ENCODE measurements at places on chromosomes 13 and 19. TPM values are rescaled to one million over a fixed set of nuclear protein-coding genes. Genes with fewer than 3 reads are reported as not detected.

GRCh38 chr19:39211731-39212374 lies 7.8 kb upstream of the SYCN start:
- DNase-seq = no peak

The CPT1C gene
- total RNA-seq = 41.4 TPM

The ZNF226 gene
- 33.6 TPM for total RNA-seq

- peak; percentile 48 for DNase-seq
Measured at GRCh38 chr19:13965926-13966683, 13.8 kb downstream of the DCAF15 start.

The LENG9 gene
- total RNA-seq = 2.2 TPM

GRCh38 chr13:79782541-79783205 lies 301.7 kb downstream of the NDFIP2 start:
- peak; percentile 92 for DNase-seq

- no peak for DNase-seq
Measured at GRCh38 chr19:31512181-31512970, 163.1 kb upstream of the TSHZ3 start.

DNA sequence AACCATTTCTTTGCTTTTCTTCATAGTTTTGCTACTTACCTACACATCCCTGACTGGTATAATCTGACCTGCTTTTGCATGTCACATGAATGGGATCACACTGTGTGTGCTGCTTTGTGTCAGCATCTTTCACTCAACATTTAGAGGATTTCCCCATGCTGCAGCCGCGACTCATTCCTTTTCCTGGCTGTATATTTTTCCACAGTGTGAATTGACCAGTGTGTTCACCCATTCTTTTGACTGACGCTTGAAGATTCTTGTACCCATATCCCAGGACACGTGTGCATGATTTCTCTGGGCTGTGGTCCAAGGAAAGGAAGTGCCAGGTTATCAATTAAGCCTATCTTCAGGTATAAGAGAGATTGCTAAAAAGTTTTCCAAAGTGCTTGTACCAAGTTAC lies 118.4 kb downstream of the DPF1 start:
- no peak for DNase-seq

DNA sequence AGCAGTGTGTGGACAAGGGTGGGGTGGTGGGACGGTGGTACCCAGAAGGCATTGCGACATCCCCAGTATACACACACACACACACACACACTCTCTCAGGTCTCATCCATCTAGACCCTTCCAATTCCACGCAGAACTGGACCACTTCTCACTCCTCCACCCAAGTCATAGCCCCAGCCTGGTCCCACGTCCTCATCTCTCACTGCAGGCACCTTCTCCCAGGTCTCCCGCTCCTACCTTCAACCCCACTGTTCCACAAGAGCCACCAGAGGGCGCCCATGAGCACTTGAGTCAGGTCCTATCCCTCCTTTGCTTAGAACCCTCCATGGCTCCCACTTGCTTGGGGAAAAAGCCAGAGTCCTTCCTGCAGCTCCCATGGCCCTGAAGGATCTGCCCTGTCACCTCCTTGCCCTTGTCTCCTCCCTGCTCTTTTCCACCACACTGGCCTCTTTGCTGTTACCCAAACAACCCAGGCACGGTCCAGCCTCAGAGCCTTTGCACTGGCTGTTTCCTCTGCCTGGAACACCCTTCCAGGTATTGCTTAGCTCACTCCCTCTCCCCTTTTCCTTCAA lies 62.6 kb downstream of the IER2 start:
- peak; percentile 91 for DNase-seq

DNA sequence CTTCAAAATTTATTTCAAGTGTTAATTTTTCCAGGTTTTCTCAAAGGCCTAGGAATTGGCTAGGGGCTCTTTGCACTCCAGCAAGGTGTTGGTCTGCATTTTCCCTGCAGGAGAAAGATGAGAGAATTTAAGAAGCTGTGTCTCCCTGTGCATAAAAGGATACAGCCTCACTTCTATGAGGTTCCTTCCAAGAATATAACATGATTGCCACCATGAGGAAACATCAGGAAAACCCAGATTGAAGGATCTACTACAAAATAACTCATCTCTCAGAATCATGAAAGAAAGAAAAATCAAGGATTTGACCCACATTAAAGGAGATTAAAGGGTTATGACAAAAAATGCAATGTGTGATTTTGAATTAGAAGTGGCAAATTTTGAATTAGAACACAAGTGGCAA lies 69.9 kb downstream of the RUBCNL start:
- DNase-seq = no peak

GRCh38 chr13:77678691-77679235 lies 18.7 kb upstream of the SLAIN1 start:
- DNase-seq = no peak

GRCh38 chr13:94683409-94683808 lies 28.9 kb downstream of the SOX21 start:
- no peak for DNase-seq

DNA sequence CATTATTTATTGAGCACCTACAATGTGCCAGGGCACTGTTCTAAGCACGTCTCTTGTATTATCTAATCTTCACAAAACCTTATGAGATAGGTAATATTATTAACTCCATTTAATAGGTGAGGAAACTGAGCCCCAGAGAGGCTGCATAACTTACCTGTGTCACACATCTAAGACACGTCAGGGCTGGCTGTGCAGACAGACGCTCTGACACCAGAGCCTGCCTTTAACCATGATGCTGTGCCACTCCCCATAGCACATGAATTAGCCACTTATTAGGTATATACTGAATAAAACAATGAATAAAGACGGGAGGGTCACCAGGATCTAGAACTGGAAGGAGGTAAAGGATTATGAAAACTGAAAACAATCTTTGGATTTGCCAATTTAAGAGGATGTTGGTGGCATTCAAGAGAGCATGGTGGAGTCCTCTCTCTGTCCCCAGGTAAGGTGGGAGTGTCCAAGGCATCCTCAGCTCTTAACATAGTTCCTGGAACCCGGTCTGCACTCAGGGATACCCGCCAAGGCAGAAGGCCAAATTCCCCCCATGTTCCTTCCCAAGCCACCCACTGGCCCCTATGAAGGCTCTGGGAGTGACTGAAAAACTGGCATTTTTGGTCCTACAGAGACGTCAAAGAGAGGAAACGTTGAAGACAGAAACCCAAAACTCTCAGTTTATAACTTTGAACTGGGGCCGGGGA lies 479.7 kb downstream of the FOXO1 start:
- DNase-seq = no peak

The GJA3 gene
- total RNA-seq = 0.07 TPM

The IL17D gene
- total RNA-seq = 0.93 TPM

The FGF9 gene
- 0.21 TPM for total RNA-seq

The KLK15 gene
- total RNA-seq = not detected

DNA sequence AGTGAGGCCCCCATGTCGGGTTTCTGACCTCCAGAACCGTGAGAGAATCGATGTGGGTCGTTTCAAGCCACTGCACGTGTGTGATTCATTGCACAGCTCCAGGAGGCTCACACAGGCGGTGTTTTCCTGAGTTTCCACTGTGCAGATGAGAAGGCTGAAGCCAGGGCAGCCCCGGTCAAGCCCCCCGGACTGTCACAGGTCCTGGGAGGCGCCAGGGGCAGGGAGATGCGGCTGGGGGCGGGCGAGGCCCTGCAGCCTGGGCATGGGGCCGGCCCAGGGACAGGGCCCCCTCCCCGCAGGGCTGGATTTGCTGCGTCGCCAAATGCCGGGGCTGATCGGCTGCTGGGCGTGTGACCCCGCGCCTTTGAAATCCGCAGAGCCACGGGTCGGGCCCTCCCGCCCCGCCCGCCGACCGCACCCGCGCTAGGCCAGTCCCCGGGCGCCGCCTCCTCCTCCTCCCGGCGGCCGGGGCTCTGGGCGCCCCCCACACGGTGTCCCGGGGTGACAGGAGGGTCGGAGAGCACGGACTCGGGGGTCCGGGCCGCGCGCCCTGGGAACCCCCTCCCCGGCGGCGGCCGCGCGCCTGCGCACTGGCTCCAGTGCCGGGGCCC lies 9.9 kb upstream of the MKNK2 start:
- peak; percentile 90 for DNase-seq

DNA sequence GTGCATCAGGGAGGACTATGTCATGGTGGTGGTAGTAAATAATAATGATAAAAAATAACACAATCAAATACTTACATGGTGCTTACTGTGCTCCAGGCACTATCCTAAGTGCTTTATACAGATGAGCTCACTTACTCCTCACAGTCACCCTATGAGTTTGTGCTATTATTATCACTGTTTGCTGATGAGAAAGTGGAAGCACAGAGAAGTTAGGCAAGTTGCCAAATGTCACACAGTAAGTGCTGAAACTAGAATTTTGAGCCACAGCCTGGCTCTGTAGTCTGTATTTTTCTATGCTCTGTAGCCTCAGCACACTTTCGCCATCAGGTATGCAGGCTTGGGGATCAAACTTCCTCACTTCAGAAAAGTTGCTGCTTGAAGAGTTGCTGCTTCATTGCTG lies 46.6 kb downstream of the HTR2A start:
- DNase-seq = no peak

DNA sequence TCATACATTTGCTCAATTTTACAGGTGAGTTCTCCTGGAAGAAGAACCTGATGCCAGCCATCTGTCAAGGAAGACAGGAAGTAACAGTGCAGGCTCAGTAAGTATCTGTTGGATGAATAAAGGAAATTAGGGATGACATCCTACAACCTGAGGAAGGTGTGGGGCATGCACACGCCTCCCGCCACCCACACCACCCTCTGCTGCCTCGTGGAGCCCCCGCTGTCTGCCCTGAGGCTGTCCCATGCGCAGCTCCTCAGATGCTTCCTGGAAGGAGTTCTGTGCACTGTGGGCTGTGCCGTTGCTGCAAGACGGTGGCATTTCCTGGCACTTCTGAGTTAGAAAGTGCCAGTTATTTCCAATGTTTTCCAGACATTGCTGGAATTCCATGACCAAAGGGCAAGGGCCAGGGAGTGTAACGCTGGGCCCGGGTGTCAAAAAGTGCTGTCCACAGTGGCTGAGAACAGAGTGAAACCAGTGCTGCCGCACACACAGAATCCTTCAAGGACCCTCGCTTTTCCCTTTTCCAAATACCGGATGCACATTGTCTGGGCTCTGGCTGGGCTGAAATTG lies 4.2 kb upstream of the TEX29 start:
- DNase-seq = no peak

- no peak for DNase-seq
Measured at GRCh38 chr19:6935618-6936017, 48.2 kb downstream of the ADGRE1 start.
